ENCODE measurements at places on chromosomes 16 and 17.

DNA sequence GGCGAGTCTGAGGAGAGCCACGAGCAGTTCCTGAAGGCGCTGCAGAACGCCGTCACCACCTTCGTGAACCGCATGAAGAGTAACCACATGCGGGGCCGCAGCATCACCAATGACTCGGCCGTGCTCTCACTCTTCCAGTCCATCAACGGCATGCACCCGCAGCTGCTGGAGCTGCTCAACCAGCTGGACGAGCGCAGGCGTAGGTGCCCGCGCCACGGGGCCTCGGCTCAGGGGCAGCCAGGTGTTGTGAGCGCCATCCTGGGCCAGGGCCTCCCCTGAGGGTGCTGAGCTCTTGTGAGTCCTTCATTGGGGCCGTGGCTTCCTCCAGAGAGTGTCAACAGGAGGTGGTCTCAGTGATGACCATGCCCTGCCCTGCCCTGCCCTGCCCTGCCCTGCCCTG is 7.4 kb upstream of the MRPL12 start:
- DNase-seq: no peak

GRCh38 chr17:17349724-17350106 is 46.5 kb downstream of the NT5M start:
- DNase-seq: no peak

DNA sequence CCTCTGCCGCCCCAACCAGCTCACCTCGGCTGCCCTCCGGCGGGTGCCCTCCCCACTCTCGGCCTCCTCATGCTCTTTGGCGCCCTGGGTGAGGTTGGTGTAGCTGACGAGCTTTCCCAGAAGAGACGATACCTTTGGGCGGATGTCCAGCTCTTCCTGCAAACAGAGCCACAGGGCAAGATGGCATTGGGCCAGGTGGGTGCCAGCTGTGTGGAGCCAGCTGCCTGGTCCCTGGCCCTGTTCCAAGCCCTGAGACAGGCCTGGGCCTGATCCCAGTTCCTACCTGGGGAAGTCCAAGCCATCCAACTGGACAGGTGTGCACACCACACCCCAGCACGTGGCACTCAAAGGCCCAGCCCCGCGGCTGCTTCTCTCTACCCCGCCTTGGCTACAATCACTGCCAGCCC is 6.9 kb downstream of the SLC12A4 start:
- DNase-seq: no peak

- no peak for DNase-seq
Measured at GRCh38 chr16:57140931-57141668, 44.7 kb downstream of the PSME3IP1 start.

- no peak for DNase-seq
Measured at GRCh38 chr16:10502776-10503175, 77.6 kb downstream of the EMP2 start.

DNA sequence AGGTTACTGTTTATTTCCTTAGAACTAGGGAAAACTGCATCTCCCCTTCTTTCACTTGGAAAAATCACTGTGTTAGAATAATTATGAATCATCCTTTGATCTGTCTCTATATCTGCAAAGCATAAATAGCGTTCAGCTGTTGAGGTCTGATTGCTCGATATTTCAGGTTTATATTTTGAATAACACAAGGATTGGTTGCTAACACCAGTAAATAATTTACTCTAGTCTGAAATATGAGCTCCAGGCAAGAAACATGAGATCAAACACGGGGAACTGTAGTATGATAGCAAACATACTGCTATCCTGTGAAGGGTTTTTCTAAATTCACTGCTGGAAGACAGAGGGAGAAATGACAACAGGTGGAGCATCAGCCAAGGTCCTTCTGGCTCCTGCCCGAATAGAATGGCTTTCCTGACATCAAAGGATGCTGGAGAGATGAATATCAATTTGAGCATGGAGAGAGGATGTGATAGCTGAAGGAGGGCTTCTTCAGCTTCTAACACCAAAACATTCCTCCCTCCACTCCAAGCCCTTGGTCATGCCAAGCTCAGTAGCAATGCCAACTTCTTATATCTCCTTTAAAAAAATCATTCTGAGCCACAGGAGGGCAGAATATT is 450.3 kb downstream of the SHISA9 start:
- DNase-seq: no peak

- DNase-seq: no peak
Measured at GRCh38 chr17:78233678-78234077, 2.2 kb downstream of the TMEM235 start.

DNA sequence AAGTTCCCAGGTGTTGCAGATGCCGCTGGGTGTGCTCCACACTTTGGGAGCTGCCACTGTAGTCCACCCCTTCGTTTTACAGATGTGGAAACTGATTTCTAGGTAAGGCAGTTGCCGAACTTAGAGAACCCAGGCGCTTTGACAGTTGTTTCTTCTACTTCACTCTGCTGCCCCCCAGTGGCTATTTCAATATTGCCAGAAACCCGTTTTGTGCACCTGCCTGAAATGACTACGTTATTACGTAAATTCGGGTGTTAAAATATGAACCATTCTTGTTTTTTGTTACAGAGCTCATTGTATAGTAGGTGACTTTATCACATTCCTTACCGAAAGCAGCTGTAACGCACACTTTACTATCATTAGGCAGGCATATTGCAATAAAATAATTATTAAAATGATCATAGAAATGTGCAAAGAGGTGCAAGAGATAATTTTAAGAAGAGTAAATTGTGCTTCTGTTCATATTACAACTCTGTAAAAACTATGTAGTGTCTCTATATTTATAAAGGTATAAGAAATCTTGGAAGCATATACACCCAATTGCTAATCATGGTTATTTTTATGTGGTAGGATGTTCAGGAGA is 44.9 kb downstream of the OTOA start:
- peak; percentile 83 for DNase-seq

DNA sequence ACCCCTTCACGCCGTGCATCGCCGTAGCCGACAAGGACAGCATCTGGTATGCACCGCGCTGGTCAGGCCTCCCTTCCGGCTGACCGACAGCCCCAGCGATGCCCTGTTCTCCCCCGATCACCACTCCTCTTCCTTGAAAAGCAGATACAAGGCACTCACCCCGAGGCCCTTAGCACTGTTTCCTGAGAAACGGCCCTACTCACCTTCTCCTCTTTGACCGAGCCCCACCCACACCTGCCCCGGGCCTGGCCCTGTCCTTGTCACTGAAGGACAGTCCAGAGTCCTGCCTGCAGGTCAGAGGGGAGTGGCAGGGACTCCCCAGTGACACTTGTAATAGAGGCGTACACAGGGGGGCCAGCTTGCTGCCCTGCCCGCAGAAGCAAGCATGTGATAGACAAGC is 45.9 kb upstream of the CHMP6 start:
- no peak for DNase-seq

- DNase-seq: no peak
Measured at GRCh38 chr17:76866203-76866602, 2.0 kb upstream of the MGAT5B start.

DNA sequence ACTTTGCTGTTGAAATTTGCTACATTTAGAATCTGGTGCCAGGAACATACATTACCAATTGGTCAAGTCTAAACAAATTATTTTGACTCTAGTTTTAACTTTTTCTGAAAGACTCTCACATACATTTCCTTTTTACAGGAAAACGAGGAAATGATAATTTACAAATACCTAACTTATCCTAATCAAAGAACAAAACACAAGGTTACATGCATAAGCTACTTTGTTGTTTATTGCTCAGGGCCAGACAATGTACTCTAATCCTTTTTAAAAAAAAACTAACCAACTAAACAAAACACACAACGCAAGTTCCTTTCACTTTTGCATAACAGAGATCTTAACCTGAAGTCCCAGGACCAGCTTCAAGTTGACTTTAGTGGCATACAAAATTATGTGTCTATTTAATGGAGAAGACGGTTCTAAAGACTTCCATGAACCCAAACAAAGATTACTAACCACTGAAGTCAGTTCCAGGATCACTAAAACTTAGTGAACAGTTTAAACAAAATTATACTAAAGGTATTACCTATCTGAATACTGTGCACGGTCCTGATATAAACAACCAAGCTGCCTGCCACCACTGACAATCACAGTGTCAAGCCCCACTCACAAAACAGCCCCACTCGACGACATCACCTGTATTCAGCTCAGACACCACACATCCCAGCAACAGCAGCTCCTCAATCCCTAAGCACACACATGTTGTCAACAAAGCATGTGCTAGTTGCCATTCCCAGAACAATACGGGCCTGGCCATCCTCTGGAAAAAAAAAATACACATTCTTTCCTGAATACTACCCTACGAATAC is 1.9 kb downstream of the ZNF652 start:
- no peak for DNase-seq

- DNase-seq: no peak
Measured at GRCh38 chr17:19531780-19532501, 1.7 kb upstream of the SLC47A1 start.

GRCh38 chr16:54286366-54287130 is at the start of gene IRX3:
Gene IRX3, minus strand, starts transcription at chr16:54286787. Its CDS starts 737 bp downstream, at chr16:54286050.
- DNase-seq: peak; percentile 83

DNA sequence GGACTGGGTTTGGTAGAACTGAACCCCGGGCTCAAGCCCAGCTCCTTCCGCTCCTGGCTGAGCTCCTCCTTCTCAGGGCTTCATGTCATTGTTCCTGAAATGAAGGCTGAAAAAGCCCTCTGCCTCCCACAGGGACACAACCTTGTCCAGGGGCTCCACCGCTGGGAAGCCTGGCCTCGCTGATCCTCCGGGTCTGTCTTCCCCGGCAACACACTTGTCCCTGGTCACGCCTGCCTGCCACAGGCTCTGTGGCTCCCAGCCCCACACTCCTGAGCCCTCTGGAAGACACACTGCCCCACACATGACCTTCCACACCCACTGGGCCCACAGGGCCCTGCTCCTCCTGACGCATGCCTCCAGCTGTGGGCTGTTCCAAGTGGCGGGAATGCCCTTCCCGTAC is 18.0 kb upstream of the ZC3H18 start:
- no peak for DNase-seq

GRCh38 chr17:31467502-31468256 is 76.2 kb downstream of the RAB11FIP4 start:
- no peak for DNase-seq

All from nephron progenitor cell (in vitro differentiated cells).